ENCODE measurements at places on chromosomes 4 and X. TPM values are rescaled to one million over a fixed set of nuclear protein-coding genes. Genes with fewer than 3 reads are reported as not detected.

The GNRHR gene
- total RNA-seq, result not detected

The TGIF2LX gene
- not detected for total RNA-seq

- DNase-seq, result no peak
These were observed 24.8 kb downstream of the KLF3 start for GRCh38 chr4:38688676-38689355.

DNA sequence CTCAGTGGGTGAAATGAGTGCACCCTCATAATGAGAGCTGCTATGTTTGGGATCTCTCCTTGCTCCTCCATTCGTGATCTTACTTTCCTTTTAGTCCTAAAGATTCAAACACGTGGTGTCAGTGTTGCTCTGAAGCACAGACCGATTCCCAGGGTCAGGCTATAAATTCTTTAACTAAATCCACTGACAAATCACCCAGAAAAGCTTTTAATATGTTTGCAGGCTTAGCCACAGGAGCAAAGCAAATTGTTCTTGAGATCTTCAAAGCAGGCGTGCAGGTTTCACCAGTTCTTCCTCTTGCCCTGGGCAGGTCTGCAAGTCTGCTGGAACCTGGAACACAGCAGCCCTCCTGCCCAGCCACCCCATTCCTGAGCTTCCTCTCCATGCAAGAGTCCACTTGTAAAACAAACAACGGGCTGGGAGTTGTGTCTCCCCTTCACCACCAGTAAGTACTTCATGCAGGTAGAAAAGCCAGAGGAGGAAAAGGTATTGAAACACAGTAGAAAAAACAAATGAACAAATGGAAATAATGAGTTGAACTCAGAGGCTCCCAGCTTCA lies 70.1 kb upstream of the ENPP6 start:
- DNase-seq, result peak; percentile 23

- DNase-seq, result no peak
These were observed 27.5 kb downstream of the NSD2 start for GRCh38 chr4:1898681-1899080.

DNA sequence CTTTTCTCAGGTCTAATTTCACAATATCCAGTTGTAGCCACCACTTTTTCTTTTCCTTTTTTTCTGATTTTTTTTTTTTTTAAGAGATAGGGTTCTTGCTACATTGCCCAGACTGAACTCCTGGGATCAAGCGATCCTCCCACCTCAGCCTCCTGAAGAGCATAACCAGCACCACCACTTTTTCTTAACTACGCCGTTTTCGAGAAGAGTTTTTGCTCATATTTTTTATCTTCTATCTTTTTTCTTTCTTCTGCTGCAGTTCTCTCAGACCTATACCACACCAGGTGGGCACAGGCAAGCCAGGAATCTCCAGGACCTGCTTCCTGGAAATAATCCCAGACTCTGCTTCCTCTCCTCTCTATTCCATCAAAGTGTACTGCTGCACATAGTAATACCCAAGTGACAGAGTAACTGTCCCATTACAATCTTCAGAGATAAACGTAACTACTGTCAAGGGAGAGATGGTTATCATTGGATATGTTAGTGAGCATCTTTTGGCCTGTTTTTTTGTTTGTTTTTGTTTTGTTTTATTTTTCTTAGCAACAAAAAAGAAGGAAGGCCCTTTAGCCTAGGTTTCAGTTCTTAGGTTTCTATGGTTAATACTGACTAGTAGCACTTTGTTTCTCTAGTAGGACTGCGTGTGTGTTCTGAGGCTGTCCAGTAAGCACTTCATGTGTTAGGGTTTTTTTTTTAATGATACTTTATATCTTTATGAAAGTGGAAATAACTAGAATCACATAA lies 59.2 kb upstream of the TXK start:
- DNase-seq, result no peak

DNA sequence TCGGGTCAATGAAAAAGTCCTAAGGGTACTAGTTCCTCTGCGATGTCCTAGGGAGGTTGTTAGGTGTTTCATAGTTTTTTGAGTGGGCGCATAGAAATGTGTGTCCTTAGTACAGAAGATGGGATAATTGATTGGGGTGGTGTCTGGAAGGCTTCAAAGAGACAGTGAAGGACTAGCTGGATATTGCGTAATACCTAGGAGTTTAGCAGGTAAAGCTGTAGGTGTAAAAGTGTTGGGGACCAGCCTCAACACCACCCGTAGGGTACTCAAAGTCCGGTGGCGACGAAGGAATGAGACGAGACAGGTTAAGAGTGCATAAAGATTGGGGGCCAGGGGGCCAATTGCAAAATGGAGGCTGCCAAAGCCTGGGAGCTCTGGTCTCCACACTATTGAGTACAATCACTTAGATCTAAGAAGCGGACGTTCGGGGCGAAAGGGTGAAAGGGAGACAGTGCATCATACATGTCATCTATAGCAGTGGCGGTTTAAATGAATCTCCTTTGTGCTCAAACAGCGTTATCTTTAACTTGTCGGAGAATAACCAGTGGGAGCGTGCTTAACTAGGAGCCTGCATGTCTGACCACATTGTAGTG lies 1.0 kb downstream of the TRMT44 start:
- no peak for DNase-seq

The PTTG2 gene
- total RNA-seq, result 1.8 TPM

DNA sequence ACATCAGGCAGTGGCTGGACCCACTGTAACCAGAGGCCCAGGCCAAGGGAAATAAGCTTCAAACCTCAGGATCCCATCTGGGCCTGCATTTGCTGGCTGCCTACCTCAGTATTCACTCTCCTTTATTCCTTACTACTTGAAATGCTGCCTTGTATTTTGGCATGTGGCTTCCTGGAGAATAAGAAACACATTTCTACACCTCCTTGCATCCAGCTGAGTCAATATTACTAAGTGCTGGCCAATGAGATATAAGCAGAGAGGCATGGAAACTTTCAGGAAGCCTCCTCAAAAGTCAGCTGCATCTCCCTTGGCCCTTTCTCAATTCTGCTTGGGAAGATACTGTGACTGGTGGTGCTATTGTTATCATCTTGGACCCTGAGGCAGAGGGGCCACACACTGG lies 59.8 kb upstream of the RELL1 start:
- no peak for DNase-seq

DNA sequence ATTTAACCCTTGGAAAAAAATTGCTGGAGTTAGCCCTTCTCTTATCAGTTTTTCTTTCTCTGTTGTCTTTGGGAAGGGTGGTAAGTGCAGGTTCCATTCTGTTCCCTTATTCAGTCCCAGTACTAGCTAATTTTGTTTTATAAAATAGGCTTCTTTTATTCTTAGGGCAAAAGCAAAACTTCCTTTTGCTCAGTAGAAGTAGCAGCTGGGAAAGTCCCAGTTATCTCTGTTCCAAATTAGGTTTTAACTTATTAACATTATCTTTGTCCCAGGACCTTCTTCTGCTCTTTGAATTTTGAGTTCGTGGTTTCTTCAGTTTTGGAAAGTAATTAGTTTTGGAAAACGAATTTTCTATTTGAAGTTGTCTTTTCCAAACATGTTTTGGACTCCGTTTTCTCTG lies 61.1 kb downstream of the BANK1 start:
- DNase-seq, result no peak

DNA sequence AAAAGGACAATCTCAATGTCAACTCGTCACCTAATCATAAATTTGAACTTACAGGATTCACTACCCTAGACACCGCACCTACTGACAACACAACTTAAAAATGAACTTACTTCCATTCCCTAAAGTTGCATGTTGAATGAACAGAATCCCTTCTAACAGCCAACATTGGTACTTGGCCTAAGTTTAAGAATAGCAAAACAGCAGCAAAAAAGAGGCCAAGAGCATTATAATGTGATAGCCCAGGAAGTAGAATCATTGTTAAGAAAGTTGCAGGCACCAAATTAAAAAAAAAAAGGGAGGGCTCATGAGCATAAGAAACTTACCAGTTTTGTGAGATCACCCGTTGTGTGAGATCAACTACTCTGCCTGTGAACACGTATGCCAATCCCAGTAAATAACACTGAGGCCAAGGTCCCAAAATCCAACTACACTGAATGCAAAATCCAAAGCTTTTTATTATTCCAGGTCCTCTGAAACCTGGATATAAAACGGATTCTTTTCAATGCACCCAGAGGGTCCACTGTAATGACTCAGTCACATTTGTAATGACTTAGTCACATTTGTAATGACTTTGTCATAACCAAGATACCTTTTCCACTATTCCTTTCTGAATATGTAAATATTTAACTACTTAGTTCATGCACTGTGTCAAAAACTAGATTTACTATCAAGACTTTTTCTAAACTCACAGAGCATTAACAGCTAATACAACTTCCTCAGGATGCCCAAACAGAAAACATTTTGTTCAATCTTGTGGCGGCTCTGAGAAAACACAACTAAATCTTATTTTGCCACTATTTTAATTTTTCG lies 6.8 kb downstream of the HNRNPDL start:
- DNase-seq, result no peak

DNA sequence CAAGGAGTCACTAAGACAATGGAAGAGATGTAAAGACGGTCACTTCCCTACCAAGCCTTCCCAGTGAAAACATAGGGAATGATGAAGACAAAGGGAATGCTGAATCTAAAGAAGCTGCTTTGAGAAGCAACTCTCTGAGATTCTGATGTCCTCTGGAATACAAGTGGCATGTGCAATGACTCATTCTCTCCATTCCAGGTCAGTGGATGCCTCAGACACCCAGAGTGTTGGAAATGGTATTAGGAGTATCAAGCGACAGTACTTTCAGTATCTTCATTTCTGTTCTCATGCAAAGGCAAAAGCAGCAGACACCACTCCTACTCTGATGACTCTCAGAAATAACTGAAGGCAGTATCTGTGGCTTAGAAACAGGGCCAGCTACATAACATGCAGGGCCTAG lies 102.6 kb downstream of the FSTL5 start:
- DNase-seq, result no peak

DNA sequence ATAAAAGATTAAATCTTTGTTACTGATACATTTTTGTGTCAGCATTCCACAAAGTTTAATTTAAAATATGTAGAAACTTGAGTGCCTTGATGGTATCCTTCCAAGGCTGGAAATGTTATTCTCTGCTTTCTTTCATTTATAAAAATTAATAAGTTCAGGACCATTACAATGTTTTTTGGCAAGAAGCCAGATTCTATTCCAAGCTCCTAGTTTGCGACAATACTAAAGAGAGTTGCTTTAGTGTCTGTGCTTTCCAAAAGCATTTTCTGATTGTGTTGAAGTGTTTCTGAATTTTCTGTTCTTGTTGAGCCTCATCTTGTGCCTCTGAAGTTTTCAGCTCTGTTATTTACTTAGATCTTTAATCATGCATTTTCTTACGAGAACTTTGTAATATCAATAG lies 516.2 kb downstream of the KCTD8 start:
- no peak for DNase-seq

DNA sequence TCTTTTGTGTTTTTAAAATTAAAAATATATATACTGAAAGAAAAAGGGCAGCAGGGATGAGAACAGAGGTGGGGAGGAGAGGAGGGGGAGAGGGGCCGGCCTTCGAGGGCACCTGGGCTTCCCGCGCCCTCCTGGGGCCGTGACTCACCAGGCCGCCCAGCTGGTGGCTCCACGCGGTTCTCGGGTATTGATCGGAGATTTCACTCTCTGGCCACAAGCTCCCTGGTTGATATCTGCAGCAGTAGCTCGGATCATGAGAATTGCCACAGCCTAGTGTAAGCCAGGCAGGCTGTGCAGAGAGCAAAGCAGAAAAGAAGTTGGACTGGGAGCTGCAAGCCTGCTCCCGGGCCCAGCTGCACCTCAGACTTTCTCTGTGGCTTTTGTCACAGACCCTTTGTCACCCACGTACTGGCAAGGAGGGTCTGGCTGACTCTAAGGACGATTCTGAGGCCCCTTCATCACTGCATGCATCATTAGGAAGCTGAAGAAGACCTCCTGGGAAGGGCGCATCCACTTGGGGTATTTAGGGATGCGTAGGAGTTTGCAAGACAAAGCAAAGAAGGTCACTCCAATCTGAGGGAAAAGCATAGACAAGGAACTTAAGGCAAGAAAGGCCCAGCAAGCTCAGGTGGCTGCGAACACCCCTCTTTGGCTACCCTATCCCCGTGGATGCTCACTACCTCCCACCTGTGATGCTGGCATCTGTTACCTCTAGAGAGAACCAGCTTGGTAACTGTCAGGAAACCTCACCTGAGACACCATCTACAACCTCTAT lies 71.7 kb downstream of the CPZ start:
- DNase-seq, result no peak

The PWWP3B gene
- not detected for total RNA-seq

The CYSLTR1 gene
- total RNA-seq, result 2.8 TPM

- no peak for DNase-seq
These were observed 1.2 kb downstream of the BCORL1 start for GRCh38 chrX:129983575-129984110.
